ENCODE measurements at places on chromosomes 7 and 10. TPM values are rescaled to one million over a fixed set of nuclear protein-coding genes. Genes with fewer than 3 reads are reported as not detected.

The CLDN4 gene
- not detected for total RNA-seq

The UBTD1 gene
- total RNA-seq: 0.77 TPM

The ASZ1 gene
- not detected for total RNA-seq

The HTR7 gene
- not detected for total RNA-seq

The PTPRZ1 gene
- total RNA-seq: not detected

The SFRP5 gene
- not detected for total RNA-seq

The IGFBP3 gene
- total RNA-seq: 1.3 TPM

The TMEM184A gene
- total RNA-seq: not detected

The TMEM229A gene
- total RNA-seq: not detected

The GPR15LG gene
- total RNA-seq: not detected

The PTF1A gene
- total RNA-seq: not detected

The SPDYE2B gene
- not detected for total RNA-seq

The HMX3 gene
- not detected for total RNA-seq

The TEX47 gene
- total RNA-seq: not detected

The HTRA1 gene
- not detected for total RNA-seq

The TMEM236 gene
- total RNA-seq: 0.05 TPM

The CCDC172 gene
- not detected for total RNA-seq

The HOXA7 gene
- total RNA-seq: not detected

The DNAJB6 gene
- total RNA-seq: 88.5 TPM

The TPST1 gene
- 0.48 TPM for total RNA-seq

The CLRN3 gene
- total RNA-seq: not detected

The LAMB1 gene
- not detected for total RNA-seq

The LEP gene
- not detected for total RNA-seq

The HOXA10 gene
- not detected for total RNA-seq

The LIPJ gene
- total RNA-seq: 0.18 TPM

The MACC1 gene
- total RNA-seq: 0.02 TPM

The CCM2 gene
- total RNA-seq: 122 TPM

The TEX36 gene
- total RNA-seq: not detected

The CDH23 gene
- 4.8 TPM for total RNA-seq

The PRSS37 gene
- not detected for total RNA-seq

The NANOS1 gene
- 0.20 TPM for total RNA-seq

The BPGM gene
- total RNA-seq: 22.3 TPM

The SLC26A3 gene
- total RNA-seq: not detected

The SFMBT2 gene
- total RNA-seq: 23.0 TPM

The ZNF425 gene
- total RNA-seq: 1.4 TPM

The CYP3A7 gene
- total RNA-seq: not detected

The CALML5 gene
- total RNA-seq: not detected

The ZNHIT1 gene
- total RNA-seq: 66.8 TPM

The ENKUR gene
- total RNA-seq: not detected

The CUTC gene
- total RNA-seq: 21.7 TPM

The PLEKHS1 gene
- total RNA-seq: not detected

The DNAJC2 gene
- total RNA-seq: 34.5 TPM

The BLNK gene
- not detected for total RNA-seq

The PLPP4 gene
- not detected for total RNA-seq
